Prostate gland (tissue), 2 donors: ENCODE measurements at places on chromosomes 4 and X.

DNA sequence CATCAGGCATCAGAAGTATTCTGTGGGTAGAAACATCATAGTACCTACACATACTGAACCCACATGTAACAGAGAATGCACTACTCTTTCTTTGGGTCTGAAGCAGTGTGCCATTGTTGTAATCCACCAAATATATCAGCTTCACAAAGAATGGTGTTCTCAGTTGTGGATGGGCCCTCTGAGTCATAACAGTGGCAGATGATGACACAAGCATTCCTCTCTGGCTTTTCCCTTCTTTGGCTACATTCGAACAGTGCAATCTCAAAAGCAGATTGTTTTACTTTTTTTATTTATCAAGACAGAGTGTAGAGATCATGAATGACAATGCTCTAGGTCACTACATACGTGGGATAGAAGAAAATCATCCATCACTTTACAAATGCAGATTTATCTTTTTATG lies 247.2 kb upstream of the EPHA5 start:
- DNase-seq: no peak

DNA sequence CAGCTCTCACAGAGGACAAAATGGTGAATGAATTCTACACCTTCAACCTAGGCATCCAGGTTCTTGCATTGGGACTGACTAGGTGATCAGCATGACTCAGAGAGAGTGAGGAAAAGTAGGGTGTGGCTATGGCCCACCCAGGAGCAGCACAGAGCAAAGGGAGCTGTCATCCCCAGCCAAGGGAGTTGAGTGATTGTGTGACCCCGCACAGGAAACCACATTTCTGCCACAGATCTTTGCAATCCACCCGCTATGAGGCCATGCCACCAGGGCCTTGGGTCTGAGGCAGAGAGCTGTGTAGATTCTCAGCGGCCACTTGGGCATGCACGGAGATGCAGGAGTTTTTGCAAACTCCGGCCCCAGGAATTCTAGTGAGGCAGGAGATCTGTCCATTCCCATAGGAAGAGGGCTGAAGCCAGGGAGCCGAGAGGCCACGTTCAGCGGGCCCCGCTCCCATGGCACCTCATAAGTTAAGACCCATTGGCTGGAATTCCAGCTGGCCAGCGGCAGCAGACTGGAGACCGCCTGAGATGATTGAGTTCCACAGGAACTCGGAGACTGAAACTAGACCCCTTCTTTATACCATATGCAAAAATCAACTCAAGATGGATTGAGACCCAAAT lies 75.9 kb downstream of the NAA11 start:
- DNase-seq: no peak

GRCh38 chrX:151517421-151517820 lies 46.1 kb upstream of the PASD1 start:
- no peak for DNase-seq

DNA sequence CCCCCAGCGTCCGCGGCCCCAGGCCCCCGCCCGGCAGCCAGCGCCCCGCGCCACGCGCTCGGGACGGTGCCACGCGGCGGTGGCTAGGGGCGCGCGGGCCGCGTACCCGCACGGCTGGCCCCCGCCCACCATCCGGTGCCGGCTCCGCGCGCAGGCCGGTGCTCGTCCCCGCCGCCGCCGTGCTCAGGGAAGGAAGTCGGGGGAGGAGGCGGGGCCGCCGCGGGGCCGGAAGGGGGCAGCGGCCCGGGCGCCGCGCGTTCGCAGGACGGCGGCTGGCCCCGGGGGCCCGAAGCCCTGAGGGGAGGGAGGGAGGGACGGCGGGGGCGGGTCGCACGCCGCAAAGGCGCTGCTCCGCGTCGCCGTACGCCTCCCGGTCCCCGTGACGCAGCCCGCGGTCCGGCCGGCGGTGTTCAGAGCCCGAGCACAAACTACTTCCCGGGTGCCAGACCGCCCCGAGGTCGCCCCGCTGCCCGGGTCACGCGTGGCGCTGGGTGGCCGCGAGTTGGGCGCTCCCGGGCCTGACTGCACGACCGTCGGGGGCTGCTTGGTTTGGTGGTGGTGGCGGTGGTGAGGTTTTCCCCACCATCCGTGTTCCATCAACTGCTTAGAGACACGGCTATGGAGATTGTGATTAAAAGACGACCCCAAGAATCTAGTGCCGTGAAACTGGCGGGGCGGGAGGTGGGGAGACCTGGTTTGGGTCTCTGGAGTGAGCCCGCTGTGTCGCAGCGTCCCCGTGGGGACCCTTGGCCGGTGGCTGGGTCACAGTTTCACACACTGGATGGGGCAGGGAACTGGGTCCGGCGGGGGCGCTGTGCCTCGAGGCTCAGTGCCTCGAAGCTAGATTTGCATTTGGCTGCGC lies at the start of gene DCTD:
DCTD (minus strand) TSS at position 205 of the 862 bp plus-strand sequence. CDS start 1,818 bp downstream, outside the sequence.
- DNase-seq: peak; percentile 67

GRCh38 chrX:9885150-9885549 lies 82.0 kb upstream of the CLDN34 start:
- peak; percentile 35 for DNase-seq

- DNase-seq: no peak
These were observed 91.1 kb upstream of the ARMCX2 start for GRCh38 chrX:101750744-101751143.

DNA sequence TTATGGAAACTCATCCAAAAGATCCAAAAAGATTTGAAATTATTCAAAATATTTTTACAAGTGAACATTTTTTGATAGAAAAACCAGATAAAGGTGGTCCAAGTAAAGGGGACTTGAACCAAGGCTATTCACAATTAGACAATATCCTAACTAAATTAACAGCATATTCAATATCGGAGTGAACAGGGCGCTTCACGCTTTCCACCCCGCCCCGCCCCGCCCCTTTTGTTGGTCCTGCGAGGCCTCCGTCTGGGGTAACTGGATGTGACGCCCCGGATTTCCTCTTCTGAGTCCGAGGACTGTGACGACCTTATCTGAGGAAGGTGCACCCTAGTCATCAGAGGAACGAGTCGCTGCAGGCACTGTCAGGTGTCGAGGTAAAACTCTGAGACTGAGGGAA lies at the start of gene MAGEB16:
MAGEB16 (plus strand) TSS at position 301 of the 400 bp plus-strand sequence. CDS start 3,855 bp downstream, outside the sequence.
- DNase-seq: no peak

GRCh38 chr4:162075726-162076125 lies 88.1 kb downstream of the FSTL5 start:
- no peak for DNase-seq

DNA sequence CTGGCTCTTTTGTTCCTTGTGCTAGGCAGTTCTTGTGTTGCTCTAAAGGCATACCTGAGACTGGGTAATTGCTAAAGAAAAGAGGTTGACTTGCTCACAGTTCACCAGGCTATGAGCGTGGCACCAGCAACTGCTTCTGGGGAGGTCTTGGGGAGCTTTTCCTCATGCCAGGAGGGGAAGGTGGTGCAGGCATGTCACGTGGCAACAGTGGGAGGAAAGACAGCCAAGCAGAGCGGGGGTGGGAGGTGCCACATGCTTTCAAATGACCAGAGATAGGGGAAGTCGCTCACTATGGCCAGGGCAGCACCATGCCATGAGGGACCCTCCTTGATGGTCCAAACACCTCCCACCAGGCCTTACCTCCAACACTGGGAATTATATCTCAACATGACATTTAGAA lies 4.7 kb downstream of the MAGEB17 start:
- DNase-seq: no peak

- no peak for DNase-seq
These were observed 114.0 kb upstream of the INPP4B start for GRCh38 chr4:142960126-142960525.

DNA sequence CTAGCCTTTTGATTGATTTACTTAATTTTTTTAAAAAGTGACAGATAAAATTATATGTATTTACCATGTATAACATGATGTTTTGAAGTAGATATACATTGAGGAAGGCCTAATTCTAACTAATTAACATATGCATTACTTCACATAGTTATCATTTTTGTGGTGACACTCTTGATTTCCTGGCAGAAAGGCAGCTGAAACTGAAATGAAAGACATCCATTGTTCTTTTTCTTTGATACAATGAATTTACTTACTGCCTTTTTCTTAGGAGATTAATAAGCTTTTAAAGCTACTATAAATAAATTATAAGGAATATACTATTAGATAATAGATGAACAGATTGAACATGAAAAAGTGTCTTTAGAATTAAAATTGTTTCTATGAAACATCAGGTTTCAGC lies 26.7 kb downstream of the ANKRD50 start:
- no peak for DNase-seq

DNA sequence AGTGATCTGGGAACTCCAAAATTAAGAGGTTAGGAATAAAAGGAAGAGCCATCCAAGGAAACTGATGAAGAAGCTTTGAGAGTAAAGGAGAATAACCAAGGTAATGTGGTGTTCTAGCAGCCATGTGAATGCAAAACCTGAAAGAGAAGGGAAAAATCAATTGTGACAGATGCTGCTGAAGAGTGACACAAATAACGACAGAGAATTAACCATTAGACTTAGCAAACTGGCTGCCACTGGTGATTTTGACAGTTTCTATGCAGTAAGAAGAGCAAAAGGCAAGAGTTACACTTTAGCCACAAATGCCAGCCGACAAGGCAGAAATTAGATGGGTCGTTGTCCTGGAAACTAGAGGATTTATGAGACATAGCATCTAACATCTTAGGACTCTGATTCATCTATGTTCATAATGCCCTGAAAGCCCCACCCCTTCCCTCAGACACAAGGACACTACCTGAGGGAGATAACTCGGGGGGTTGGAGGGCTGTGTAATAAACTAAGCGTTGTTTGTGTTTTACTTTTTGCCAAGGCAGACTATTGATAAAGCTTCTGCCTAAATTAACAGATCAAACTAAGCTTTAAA lies 13.0 kb upstream of the TMEM144 start:
- DNase-seq: no peak

DNA sequence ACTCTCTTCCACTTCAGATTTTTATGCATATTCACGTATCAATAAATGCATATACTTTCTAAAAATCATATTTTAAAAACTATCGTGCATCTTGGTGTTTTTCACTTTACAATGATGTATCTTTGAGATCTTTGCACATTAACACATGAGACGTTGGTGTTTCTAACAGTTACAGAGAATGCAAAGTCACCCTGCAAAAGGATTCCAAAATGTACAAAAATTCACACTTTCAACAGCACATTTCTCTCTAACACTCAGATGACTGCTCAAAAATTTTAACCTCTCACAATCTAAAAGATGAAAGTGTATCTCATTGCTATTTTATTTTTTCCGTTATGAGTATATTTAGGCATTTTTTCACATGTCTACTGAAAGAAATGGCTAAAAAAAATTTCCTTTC lies 38.9 kb downstream of the ELOVL6 start:
- no peak for DNase-seq

GRCh38 chr4:179465131-179465797 lies 2023.0 kb upstream of the AGA start:
- no peak for DNase-seq

DNA sequence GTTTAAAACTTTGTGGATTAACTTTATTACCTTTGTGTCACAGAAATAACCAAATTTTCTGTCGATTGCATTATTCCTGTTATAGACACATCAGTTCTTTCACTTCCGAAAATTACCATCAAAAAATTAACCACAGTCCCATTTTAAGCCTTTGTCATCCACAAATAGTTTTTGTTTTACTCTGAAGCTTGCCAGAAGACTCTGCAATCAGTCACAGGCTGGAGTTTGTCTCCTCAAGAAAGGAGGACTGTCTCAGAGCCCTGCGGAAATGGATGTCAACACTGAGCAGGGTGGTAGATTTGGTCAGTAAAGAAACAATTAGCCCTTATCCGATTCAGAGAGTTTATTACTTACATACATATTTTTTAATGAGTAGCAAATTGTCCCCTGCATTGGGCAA lies 20.1 kb upstream of the TCEAL4 start:
- DNase-seq: no peak

DNA sequence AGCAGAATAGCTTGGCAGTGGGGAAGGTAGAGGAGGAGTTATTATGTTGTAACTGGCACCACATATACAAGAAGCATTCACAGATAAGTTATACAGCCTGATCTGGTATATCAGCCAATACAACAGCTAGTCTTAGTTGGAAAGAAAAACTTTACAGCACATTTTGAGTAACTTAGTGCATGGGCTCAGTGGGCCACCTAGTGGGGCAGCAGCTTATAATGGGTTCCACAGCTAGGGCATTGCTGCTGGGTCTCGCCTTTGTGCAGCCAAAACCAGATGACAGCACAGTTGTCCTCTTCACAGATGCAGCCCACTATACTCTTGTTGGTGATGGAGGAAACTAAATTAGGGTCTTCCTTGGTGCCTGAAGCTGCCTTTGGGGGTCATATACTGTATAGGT lies 448.1 kb upstream of the RASGEF1B start:
- DNase-seq: no peak

- no peak for DNase-seq
These were observed 822.6 kb downstream of the GLUD2 start for GRCh38 chrX:121869876-121870477.

DNA sequence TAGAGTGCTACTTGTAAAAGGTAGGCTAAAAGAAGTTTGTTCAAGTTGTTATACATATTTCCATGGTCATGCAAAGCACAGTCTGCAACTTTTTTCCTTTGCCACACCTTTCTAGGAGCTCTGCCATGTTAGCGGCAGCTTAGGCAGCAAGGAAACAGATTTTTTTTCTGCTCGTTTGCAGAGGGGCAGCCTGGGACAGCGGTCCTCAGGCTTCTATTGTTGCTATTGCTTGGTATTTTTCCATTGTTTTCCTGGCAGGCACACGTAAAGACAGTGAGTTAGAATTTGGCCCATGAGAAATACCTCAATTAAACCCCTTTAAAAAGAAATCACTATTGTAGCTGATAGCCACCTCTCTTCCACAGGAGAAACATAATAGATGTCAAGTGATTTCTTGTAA lies 391.4 kb downstream of the SH2D1A start:
- no peak for DNase-seq

GRCh38 chr4:1030031-1030430 lies 18.6 kb downstream of the FGFRL1 start:
- DNase-seq: no peak

GRCh38 chrX:101642093-101642492 lies 17.6 kb downstream of the ARMCX2 start:
- no peak for DNase-seq

- DNase-seq: no peak
These were observed 222.2 kb downstream of the KCNIP4 start for GRCh38 chr4:21726255-21726815.

- no peak for DNase-seq
These were observed 682.9 kb upstream of the GALNTL6 start for GRCh38 chr4:171130256-171130801.

DNA sequence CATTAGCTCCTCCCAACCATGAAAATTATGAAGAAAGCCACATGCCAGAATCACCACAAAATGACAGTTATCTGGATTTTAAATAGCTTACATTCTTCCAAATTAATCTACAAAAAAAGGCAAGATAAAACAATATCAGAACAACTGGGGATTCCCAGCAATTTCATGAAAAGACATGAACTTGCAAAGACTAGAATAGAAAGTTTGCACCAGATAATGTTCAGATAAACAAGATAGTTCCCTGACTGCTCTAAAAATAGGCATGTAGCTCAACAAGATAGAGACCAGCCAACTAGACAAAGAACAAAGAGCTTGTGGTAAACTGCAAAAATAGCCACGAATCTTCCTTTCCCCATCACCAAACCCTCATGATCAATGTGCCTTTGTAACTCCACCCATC lies 30.3 kb upstream of the DDX53 start:
- no peak for DNase-seq
